ENCODE measurements at places on chromosomes 1 and 21.

DNA sequence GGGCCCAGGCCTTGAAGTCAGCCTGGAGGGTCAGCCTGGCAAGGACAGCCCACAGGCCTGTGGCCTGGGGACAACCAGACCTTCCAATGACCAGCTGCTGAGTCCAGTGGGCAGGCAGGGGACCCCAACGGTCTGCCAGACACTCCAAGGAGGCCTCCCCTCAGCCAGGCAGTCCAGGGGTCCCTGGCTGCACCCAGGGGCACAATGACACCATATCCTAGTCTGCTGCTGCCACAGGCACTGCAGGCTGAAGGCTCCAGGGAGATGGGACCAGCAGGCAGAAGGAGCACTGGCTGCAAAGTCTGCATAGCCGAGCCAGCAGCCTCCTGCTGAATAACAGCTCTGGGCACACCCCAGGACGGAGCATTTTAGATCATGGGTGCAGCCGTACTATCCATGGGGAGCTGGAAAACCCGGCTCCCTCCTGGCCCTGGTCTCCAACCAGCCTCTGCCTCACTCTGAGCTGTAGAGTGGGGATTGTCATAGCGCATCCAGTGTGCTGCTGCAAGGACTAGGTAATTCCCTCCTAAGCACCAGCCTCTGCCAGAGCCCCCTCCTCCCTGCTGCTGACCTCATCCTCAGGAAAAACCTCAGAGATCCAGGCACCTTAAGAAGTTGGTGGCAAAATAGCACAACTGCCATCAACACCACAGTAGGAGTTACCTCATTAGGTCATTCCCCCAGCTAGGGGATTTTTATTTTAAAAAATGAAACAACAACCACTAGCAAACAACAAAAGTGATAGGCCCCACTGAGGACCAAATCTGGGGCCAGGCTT, 4.8 kb upstream of the LAPTM5 start:
- DNase-seq: no peak

DNA sequence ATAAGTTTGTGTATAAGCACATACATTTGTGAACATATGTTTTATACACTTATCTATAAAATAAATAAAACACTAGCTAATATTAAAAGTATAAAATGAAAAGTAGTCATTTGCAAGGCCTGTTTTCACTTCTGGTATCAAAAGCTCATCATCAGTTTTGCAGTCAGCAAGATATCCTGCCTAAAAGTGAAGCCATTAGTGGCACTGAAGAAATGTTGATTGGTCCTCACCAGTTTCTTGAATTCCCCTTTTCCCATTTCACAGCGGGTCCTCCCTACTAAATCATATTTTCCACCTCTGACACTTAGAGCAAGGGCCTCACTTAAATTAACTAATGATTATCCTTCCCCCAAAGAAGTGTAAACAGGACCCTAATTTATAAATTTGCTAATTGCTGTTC, 6.7 kb downstream of the TBX15 start:
- no peak for DNase-seq

DNA sequence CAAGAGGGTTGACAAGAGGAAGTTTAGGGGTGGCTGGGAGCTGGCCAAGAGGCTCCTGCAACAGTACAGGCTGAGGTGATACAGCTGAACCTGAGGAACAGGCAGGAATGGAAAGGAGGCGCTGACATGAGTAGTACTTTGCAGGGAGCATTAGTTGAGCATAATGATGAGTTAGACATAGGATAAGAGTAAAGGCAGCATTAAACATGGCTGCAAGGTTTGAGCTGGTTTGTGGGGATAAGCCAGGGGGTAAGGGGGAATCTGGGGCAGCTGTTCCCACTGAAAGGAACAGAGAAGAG, 20.6 kb downstream of the SLC30A10 start:
- DNase-seq: no peak

DNA sequence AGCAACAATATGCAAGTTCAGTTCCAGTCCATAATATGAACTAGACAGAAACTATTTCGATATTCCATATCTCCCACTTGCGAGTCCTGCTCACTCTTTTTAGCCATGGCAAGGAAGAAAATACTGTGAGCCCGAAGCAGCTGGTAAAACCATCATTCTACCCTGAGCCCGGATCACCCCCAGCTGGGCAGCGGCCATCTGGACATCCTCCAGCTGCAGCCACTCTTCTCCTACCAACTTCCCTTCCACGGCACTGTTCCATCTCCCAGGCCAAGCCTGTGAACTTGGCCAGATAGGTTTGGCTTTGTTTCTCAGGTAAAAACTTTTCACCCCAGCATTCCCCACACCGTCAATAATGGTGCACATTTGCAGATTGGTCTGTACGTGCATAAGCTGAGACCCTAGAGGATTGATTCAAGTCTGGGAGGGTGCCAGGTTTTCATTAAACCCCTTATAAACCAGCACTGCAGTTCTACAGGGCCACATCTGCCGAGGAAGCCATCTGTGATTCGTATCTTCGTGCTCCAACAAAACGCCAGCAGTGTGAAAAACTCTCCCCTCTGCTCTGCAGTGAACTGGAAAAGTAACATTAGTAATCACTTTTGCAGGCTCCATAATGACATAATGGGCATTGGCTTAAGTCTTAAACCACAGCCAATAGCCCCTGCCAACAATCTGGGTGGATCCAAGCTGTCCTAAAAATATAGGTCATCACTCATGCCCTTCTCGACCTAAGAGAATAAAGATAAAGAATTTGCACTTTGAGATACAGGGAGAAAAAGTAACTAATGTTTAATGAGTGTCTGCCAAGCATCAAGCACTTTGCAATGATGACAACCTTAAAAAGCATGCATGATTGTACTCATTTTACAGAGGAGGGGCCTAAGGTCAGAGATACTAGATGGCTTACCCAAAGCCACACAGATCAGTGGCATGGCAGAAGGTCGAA, 205.1 kb downstream of the PLPP3 start:
- no peak for DNase-seq

GRCh38 chr1:167981933-167982332, 45.1 kb upstream of the MPC2 start:
- DNase-seq: no peak

DNA sequence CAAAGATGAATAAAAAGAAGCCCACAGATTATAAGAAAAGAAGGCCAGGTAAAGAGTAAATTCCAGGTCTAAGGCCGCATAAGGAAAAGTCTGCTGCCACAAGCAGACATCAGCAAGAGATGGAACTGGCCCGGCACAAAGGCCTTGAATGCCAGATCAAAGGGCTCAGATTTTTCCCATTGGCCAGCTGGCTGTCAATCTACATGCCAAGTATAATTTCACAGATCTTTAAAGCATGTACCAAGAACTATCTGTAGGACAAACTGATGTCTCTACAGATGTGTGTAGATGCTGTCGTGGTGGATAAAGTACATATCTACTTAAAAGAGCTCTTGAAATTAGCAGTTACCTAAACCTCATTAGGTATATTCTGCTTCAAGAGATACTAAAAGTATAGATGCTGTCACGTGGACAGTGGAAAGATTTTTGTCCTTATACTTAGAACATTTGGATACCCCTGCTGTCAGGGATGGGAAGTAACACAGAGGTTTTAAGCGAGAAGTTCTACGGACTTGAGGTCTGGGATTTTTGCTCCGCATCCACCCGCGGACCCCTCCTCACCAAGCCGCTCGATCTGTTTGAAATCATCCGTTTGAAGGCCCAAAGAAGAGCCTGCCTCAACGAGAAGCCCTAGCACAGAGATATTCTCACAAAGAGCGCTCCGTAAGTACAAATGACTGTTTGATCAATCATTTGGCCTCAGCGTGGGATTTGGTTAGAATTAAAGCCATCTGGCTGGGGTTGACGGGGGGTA, 10.1 kb downstream of the GLIS1 start:
- no peak for DNase-seq

- no peak for DNase-seq
Measured at GRCh38 chr21:43968410-43969114, 43.5 kb upstream of the TRAPPC10 start.

GRCh38 chr1:112651205-112651604, 23.3 kb upstream of the MOV10 start:
- no peak for DNase-seq

GRCh38 chr1:161084597-161084988, 4.8 kb downstream of the NECTIN4 start:
- no peak for DNase-seq

GRCh38 chr1:112417271-112417670, 21.3 kb downstream of the CTTNBP2NL start:
- no peak for DNase-seq

DNA sequence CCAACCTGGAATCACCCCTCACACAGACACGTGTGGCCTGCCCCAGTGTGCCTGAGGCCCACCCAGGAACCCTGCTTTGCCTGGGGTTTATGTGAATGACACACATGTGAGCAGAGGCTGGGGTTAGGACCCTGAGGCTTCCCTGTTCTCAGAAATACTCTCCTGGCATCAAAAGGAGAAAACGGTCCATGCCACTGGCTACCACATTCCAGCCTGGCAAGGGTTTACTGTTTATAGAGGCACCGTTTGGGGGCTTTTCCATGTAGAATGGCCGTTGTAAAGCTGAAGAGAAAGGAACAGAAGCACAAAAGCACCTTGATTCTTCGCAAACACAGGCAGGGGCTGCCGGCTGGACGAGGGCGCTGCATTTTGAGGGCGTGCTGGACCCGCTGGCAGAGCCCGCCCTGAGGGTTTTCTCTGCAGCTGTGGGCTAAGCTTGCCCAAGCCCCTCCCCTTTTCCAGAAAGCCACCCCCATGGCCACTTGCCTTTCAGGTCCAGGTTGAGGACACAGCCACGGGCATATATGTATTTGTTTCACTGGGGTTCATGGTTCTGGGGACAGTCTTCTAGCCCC, 13.0 kb downstream of the TFF3 start:
- no peak for DNase-seq

DNA sequence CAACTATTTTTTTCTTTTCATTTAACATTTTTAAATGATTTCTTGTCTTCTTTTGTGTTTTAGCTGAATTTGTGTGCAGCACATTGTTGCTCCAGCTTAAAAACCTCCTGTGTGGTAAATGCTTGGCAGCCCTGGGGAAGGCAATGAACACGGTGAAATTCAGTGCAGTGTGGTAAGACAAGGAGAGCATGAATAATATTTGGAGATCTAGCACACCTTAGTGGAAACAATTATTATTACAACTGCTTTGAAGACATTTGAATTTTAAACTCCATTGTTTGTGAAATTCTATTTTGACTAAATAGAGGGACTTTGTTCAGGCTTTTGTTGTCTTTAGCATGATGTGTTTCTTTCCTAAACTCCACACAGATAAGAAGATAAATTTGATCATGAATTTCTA, 242.6 kb upstream of the CXADR start:
- DNase-seq: no peak

DNA sequence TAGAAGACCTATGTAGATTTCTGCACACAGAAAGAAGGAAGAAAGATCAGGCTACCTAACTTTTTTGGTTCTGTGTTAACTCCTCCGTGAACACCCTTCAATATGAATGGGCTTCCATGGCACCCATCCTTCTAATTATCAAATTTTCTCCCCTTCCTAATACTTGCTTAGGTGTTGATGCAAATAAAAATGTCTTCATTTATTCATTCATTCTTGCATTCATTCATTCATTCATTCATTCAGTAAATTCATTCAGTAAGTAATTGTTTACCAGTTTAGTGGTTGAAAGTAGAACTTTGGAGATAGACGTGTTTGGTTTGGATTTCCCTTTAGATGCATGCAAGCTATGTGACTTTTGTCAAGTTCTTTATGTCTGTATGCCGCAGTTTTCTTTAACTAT, 4.6 kb downstream of the CHI3L2 start:
- no peak for DNase-seq

- DNase-seq: no peak
Measured at GRCh38 chr1:200890818-200891773, 3.6 kb upstream of the INAVA start.

- DNase-seq: no peak
Measured at GRCh38 chr1:163036671-163037070, 32.5 kb upstream of the RGS4 start.

GRCh38 chr1:12315146-12315545, 85.3 kb downstream of the VPS13D start:
- DNase-seq: no peak

GRCh38 chr21:31103163-31103562, 64.9 kb upstream of the KRTAP19-8 start:
- no peak for DNase-seq

DNA sequence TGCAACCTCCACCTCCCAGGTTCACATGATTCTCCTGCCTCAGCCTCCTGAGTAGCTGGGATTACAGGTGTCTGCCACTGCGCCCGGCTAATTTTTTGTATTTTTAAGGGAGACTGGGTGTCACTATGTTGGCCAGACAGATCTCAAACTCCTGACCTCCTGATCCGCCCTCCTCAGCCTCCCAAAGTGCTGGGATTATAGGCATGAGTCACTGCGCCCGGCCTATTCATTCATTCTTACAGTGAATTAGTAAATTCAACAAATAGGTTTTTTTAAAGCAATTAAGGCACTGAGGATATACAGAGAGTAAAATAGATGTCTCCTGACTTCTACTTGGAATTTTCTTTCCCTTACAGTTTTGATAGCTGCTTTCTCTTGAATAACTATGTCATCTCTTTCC, 43.5 kb downstream of the CDC42 start:
- DNase-seq: no peak

DNA sequence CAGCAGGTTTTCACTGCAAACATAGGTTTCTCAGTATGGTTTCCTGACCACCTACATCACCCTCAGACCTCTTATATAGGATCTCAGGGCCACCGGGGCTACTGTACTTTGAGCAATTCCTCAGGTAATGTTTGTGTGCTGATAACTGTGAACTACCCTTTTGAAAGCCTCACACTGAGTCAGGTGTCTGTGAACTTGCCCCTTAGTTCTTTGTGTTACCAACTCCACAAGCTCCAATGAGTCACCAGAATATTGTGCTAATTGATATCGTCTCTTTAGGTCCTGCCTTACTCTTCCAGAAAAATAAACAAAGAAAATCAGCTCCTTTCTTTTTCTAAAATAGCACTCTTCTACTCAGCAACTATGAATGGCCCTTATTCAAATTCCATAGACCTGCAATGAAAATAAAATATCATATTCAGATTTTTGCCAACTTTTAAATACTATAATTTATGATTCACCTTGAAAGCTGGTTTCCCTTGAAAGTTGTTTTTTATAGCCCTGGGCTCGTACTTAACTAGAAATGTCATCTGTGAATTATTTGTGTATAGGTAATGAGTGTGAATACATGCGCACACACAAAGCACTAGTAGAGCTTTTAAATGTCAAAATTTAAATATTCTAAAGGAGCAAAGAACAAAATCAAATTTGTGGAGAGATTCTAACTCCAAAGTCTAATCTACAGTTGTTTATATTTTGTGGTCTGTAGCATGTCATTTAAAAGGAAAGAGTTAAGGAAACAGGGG, 88.1 kb upstream of the WARS2 start:
- DNase-seq: no peak

- no peak for DNase-seq
Measured at GRCh38 chr1:36807262-36807661, 227.1 kb downstream of the GRIK3 start.
